ENCODE measurements at places on chromosomes 6 and 20. TPM values are rescaled to one million over a fixed set of nuclear protein-coding genes. Genes with fewer than 3 reads are reported as not detected.
A peak's percentile ranks its signal among the peaks of the same experiment; 100 is the strongest.

DNA sequence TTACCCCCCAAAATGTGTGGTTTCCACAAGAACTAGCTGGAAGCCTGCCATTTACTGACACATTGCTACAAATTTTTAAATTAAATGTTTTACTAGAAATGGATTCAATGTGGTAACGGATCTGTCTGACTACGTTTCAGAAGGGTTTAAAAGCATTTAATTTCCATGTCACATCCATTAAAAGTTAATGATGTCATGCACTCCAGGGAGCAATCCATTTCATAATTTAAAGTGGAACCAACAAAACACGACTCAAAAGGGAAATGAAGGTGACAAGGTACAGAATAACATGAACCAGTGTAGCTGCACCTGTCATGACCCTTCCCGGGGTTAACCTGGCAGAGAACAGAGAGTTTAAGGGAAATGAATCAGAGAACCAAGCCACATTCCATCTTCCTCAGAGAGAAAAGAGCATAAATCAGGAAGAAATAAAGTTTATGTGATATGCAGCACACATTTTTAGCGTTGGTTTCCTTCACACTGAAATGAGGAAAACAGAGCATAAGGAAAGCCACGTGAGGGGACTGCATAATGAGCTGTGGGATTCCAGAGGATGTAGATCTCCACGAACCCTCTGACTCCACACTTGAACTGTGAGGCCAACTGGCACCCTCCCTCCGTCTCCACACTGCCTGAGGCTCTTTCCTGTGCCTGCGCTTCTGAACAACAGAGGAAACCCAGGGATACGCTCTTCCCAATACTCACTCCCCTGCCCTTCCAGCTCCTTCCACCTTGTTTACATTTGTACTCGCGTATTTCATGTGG is 170.3 kb upstream of the AHI1 start:
- peak; percentile 50 for DNase-seq

GRCh38 chr6:162019349-162019748 is 708.2 kb downstream of the PRKN start:
- no peak for DNase-seq

GRCh38 chr6:84583784-84584183 is 180.6 kb downstream of the TBX18 start:
- DNase-seq: no peak

GRCh38 chr6:4891141-4891540 is 112.7 kb downstream of the RPP40 start:
- no peak for DNase-seq

DEFB119 gene
- not detected for total RNA-seq

GRCh38 chr6:32785781-32786533 is 22.6 kb upstream of the HLA-DQB2 start:
- no peak for DNase-seq

- DNase-seq: no peak
These were observed 146.0 kb upstream of the BEND6 start for GRCh38 chr6:56808871-56809359.
